ENCODE measurements at places on chromosomes 4 and X.

DNA sequence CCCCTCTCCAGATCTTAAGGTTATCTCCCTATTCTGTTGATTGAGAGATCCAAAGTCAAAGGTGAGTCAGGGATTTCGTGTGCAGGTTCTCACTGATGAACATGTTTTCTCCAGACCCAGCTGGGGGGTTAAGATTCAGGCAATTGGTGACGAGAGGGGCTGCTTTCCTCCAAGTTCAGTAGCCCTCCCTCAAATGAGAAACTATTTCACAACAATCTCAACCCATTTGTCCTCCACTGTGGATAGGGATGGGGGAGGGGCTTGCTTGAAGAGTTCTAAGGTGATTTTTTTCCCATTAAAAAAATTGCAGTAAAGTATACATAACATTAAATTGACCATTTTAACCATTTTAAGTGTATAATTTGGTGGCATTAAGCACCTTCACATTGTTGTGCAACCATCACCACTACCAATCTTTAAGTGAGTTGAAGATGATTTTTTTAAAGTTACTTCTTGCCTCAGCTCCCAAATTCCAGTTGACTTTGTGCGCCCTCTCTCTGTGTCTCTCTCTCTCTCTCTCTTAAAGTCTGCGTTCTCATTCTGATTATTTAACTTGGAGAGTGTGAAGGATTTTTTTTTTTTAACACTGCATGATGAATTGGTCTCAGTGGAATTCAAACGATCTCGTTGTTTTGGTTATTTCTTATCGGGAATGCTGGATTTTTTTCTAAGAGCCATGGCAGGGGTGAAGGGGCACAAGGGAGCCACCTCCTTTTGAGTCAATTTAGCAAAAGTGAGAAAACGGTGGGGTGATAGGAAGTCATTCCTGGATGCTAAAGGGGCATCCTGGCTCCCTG is 175.9 kb downstream of the SHROOM3 start:
- DNase-seq: no peak

DNA sequence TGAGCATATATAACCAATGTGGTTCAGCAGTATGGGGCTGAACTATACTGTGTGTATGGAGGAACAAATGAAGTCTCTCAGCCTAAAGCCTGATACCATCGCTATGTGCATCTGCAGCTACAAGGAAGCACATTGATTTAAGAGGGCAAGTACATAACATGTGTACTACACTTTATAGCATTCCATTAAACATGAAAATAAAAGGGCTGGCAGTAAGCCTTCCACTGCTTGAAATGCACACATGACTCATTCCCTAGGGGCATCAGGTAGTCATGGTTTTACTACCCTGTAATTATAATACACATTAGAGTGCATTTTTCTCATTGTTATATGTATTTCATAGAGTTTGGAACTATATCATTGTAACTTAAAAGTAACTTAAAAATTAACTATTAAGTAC is 51.2 kb downstream of the SMARCA1 start:
- no peak for DNase-seq

DNA sequence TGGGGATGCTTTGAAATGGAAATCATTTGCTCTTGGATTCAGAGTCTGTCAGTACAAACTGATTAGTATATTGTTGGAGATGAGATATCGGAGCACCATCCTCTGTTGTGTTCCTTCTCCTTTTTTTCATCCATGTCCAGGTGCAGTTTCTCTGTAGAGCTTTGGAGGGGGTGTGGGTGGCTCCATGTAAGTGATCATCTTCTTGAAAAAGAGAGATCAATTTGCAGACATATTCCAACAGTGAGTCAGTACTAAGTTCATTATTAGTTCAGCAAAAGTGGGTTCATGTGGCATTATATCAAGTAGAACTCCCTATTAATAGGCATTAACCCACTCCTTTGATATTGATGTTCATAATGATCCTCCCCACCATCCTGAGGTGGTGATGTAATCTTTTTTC is 18.9 kb downstream of the FRAS1 start:
- DNase-seq: no peak

GRCh38 chrX:106698693-106699092 is 27.8 kb upstream of the RNF128 start:
- DNase-seq: no peak

DNA sequence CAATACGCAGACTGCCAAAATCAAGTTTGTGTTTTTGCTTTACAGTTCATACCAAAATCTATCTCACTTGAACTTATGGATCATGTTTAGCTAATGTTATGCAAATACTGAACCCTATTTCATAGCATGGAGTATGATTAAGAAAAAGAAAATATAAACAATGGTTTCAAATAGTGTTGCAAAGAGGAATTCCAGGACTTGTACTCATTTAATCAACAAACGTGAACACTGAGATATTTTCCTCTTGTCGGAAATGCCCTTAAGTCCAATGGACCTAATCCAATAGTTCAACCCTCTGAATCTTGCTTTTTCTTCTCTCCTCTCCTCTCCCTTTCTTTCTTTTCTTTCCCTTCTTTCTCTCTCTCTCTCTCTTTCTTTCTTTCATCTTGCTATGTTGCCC is 30.8 kb downstream of the RASL11B start:
- no peak for DNase-seq

DNA sequence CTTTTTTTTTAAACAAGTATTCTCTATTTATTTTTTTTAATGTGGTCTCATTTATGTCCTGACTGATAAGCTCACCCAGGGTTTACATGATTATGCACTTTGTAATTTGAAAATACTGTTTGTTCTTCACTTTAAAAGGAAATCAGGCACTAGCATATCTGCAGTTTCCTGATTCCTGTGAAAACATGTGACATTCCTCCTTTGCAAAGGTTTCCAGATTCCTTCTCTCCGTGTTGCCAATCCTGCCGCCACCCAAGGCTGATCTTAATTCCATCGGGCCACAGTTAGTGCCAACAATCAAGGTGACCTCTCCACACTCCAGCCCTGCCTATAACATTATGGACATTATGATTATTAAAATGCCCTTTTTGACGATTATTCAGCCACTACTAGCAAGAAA is 225.4 kb downstream of the PCDH7 start:
- no peak for DNase-seq

DNA sequence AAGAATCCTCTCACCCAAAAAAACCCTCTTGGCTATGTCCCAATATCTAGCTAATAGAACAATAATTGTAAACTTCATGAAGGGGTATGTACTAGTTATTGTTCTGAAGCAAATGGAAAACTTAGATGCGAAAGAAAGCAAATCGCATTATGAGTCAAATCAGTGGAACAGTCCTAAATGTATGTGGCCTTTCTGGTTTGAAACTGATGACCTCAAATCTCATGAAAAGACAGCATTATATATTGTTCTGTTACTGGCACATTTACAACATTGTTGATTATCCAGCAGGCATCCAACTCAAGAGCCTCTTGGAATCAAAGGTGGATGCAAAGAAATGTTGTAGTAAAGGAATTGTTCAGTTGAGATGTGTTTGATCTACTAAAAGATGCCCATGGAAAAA is 34.7 kb downstream of the CSN3 start:
- no peak for DNase-seq

DNA sequence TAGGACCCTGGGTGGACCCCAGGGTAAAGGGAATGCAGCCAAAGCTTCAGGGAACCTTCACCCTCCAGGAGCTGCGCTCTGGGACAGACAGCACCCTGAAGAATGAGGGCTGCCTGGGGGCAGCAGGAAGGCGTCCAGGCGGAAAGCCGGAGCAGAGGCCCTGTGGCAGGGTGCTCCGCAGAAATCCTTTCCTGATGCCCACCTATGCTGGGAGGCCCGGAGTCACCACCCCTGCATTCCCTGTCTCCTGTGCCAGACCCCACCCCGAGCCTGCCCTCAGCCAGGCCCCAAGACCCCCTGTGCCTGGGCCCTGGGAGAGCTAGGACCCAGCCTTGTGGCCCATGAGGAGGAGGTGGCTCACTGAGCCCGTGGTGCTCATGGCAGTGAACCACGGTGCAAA is 1.3 kb upstream of the DGKQ start:
- DNase-seq: no peak

- no peak for DNase-seq
Observed at GRCh38 chrX:13212191-13212651, 107.6 kb downstream of the ATXN3L start.

DNA sequence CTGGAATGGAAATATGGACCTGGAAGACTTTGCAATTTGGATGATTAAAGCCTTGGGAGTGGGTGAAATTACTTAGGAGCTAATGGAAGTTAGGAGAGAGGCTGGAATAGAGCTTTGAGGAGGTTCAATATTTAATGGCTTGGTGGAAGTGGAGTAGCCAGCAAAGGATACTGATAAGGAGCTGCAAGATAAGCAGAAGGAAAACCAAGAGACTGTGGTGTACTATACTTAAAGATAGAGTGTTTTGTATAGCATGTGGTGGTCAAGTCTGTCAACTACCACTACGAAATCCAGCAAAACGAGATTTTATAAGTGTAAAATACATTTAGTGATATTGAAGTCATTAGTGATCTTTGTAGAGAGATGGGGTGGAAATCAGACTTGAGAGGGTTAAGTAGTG is 54.0 kb upstream of the TMLHE start:
- no peak for DNase-seq

DNA sequence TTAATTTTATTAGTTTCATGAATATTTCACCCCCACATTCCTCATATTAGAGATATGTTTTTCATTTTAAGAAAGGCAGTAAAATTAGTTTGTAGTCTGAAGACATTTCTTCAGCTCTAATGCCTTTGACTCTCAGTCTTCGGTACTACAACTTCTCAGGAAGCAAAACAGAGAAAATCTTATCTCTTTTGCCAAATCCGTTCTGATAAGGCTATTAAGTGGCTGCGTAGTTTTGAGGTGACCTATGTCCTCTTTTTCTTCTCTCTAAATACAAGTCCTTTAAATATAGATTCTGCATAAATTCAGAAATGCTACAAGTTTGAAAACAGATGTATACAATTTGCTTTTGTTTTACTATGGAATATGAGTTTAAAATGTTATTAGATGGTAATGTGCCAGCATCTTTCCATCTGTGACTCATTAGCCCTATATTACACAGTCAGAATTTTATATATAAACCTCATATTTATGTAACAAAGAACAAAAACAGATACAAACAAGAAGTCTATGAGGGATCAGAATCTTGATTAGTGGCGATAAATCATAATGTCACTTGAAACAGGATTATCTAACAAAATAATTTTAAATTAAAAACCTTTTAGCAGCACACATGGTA is 181.2 kb upstream of the ETNPPL start:
- DNase-seq: no peak

Data from COR-L47 (cell line).